Bronchial epithelial cell (primary cell): ENCODE measurements at places on chromosomes 12 and 14.
A peak's percentile ranks its signal among the peaks of the same experiment; 100 is the strongest.

- DNase-seq = no peak
Measured at GRCh38 chr12:105764216-105764835, 374.4 kb downstream of the NUAK1 start.

- DNase-seq = no peak
Measured at GRCh38 chr14:104515811-104516780, 63.5 kb upstream of the C14orf180 start.

GRCh38 chr14:41360126-41360525, 246.6 kb upstream of the LRFN5 start:
- DNase-seq = no peak

- peak; percentile 52 for DNase-seq
Measured at GRCh38 chr12:62670986-62671720, 204.5 kb downstream of the MON2 start.

- DNase-seq = no peak
Measured at GRCh38 chr14:51871846-51872245, 11.4 kb downstream of the GNG2 start.

DNA sequence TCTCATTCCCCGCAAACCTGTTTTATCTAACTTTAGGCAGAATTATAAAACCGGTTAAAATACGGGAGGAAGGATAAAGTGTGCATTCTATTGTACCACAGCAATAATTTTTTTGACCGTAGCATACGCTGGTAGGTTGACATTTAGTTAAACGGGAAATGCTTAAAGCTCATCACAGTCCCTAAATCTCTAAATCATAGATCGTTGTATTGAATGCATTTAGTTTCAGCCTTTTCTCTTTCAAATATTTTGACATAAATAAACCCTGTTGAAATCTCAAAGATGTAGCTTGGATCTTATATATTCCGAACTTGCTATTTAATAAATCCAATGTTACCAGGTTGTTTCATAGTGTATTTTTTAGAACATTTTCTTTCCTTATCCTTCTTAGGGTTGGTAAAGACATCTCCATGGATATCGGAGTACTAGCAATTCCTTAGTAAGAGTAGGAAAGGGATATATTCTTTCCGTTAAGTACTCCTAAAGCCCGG, 798 bp downstream of the CLEC2B start:
- DNase-seq = no peak

DNA sequence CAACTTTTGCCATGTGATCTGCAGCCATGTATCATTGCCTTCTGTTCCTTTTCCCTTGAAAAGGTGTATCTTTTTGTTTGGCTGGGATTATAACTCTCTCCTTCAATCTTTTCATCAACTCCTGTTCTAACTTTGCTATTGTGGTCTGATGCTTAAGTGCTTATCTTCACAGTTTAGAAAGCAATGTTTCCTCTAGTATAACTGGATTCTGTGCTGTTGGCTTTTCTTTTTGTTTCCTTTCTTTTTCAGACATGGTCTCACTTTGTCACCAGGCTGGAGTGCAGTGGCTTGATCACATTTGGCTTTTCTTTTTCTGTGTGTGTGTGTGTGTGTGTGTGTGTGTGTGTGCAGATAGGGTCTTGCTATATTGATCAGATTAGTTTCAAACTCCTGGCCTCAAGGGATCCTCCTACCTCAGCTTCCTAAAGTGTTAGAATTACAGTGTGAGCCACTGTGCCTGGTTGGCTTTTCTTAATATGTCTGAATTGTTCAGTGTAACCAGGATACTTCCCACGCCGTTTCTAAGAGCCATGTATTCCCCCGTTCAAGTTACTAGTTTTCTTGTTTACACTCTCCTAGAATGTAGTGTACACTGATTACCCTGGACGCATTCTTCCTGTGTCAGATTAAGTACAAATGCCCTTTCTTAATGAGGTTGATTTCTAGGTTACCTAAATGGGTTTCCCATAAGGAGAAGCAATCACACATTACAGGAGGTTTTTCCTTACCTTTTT, 35.5 kb downstream of the JAG2 start:
- DNase-seq = no peak

DNA sequence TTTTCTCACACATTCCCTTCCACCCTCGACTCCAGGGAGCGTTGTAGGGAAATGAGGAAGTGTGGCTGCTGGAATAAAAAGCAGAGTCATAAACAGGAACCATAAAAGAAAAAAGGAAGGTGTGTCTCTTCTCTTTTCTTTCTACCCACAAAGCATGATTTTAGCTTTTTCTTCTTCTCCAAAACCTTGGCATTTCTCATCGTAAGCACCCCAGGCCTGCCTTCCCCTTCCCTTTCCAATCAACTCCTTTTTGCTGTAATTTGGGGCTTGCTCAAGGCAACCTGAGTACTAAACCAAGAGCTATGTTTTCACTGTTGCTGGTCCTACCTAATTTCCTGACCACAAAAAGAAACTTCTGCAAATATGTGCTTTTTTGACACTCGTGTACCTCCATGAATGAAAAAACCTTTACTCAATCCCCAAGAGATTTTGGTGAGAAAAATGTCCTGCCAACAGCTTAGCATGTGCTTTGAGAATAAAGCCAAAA, 9.2 kb downstream of the PLBD1 start:
- DNase-seq = no peak

DNA sequence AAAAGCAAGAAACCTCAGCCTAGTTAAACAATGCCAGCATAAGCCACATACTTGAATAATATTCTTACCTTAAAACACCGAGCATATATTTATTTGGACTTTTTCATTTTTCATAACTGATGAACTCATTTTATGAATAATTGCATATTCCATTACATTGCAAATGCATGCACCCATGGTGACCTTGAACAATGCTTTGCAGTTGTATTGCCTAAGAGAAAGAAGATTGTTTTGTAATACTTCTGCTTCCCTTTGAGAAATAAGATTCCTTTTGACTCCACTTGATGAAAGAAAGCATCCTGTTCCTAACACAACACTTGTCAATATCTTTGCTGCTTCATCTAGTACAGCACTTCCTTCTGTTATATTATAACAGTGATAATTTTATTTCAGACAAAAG, 1182.2 kb downstream of the FLRT2 start:
- no peak for DNase-seq

DNA sequence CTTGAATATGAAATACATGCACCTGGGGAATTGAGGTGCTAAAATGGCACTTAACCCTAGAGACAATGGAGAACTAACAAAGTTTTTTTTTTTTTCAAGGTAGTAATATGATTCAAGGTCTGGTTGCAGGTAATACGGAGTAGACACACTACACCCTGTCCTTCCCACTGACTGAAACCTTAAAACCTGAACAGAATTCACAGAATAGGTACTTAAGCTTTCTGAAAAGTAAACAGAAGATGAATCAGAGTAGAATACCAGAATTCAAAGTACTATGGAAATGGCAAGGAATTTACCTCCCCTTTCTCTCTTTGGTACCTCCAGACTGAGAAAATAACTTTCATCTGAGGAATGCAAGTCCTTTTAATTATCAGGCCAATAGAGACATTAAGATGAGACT, 87.2 kb downstream of the PAPLN start:
- DNase-seq = peak; percentile 16

- no peak for DNase-seq
Measured at GRCh38 chr12:53170876-53171724, 9.4 kb upstream of the ZNF740 start.

DNA sequence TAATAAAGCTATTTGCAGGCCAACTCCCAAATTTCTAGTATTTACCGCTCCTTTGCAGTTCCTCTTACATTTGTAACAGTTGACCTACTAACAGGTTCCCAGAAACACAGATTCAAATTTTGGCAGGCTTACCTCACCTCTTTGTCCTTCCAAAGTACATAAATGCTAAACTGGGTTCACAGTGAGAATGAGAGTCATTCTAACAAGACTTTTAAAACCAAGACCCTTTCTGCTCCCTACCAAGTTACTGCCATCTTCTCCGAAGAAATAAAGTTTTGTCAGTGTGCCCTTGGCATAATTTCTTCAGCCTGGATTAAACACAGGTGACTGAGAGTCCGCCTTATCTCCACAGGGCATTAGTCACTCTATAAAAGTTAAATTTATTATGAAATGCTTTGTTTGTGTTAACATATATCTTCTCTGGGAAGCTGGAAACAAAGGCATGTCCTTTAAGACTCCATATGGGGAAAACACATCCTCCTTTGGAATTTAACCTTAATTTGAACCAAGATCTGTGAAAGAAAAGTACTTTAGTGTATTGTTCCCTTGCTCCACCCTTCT, 28.2 kb downstream of the FOXA1 start:
- peak; percentile 56 for DNase-seq

- no peak for DNase-seq
Measured at GRCh38 chr14:62369919-62370560, 607.8 kb downstream of the SNAPC1 start.

- DNase-seq = no peak
Measured at GRCh38 chr12:42590330-42590934, 886 bp upstream of the PRICKLE1 start.

- DNase-seq = peak; percentile 66
Measured at GRCh38 chr12:64826234-64826633, 1.8 kb downstream of the TBC1D30 start.

DNA sequence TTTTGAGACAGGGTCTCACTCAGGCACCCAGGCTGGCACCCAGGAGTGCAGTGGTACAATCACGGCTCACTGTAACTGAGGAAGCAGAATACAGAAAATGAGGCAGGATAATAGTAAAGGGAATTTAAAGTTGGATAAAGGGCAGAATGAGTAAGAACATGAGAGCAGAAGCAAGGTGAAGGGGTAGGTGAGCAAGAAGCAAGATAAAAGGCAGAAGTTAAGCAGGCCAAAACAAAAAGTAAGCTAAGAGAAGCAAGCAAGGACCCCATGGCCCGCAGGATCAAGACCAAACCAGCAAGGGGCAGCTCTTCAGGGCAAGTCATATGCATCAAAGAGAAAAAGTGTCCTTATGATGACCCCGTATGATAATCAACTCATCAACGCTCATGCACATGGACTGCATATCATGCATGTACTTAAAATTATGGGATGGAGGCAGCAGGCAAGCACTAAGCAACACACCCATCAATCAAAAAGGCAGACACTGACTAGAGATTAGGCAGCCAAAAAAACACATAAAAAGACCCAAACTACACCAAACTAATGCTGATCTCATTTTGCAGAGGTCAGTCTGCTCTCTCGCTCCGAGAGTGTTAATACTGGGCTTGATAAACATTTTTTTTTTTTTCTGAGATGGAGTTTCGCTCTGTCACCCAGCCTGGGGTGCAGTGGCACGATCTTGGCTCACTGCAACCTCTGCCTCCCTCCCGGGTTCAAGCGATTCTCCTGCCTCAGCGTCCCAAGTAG, 11.6 kb downstream of the TIMELESS start:
- DNase-seq = no peak

- DNase-seq = no peak
Measured at GRCh38 chr14:59131938-59132795, 56.3 kb upstream of the DAAM1 start.

- DNase-seq = peak; percentile 97
Measured at GRCh38 chr12:95205685-95206084, 11.6 kb downstream of the FGD6 start.

- DNase-seq = no peak
Measured at GRCh38 chr14:90665321-90666000, 150.8 kb downstream of the TTC7B start.

DNA sequence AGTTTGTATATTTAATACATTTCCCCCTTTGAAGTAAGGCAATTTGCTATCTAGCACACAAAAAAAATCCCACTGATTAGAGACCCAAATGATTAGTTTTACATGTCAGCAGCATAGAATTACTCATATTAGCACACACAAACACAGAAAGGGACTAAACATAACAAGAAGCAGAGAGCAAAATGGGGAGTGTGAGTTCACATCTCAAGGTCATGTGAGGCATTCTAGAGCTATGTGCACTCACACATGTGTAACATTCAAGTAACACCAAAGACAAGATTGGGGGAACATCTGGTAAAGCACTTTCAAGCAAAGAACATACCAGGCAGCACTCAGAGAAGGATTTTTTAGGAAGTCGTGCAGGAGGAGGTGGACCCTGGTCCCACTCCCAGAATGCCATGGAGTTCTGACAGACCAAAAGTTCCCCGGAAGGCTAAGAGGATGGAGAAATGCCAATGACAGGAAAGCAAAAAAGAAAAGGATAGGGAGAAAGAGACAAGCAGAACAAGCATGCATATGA, 105.8 kb upstream of the SINHCAF start:
- DNase-seq = no peak

DNA sequence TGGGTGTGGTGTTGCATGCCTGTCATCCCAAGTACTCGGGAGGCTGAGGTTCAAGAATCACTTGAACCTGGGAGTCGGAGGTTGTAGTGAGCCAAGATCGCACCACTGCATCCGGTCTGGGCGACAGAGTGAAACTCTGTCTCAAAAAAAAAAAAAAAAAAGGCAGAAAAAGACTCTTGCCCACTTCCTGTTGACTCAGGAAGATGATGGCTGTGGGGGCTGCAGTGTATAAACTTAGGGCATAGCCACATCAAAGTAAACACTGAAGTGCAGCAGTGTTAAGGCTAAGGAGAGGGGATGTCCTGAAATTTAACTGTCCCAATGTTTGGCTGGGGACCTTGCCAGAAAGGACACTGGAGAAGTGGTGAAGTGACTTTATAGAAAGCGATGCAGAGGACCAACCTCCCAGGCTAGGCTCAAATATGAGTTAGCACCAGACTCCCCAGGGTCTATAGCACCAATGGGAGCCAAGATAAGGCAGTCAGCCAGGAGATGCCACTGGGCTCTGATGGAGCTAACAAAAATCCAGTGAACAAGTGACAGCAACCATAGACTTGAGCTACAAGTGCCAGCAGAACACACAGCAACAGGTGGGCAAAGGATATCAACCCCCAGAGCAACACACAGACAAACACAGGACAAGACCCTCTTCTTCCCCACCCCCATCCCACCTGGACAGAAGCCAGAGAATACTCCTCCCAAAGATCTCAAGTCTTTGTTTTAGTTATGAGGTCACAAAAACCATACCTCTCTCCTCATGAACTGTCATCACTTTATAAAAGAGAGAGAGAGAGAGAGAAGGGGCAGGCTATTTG, 28.0 kb downstream of the NELL2 start:
- DNase-seq = no peak

DNA sequence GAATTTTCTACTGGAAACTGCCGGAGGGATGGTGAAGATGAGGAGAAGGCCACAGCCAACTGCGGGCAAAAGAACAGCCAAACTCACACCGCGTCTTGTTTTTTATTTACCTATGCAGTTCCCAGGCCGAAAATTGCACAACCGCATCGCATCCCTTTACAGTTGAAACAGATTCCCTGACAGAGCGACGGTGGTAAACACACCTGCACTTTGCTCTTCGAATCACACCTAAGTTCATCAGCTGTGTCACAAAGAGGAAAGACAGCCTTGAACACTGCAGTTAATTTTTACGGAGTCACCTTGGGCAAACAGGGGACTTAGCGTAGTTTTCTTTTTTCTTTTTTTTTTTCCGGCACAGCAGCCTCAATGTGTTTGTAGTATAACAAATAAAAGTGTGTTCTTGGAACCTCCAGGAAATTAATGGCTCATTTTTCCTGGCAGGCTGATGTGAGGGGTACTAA, 272.0 kb upstream of the DIO3 start:
- DNase-seq = no peak
